NCI-H2029 treated with DMSO at 0.1 percent for 48 hours (cell line): ENCODE measurements at places on chromosomes 2 and 18.
A peak's percentile ranks its signal among the peaks of the same experiment; 100 is the strongest.

GRCh38 chr2:165660361-165660760, 133.7 kb downstream of the GALNT3 start:
- DNase-seq, result no peak

DNA sequence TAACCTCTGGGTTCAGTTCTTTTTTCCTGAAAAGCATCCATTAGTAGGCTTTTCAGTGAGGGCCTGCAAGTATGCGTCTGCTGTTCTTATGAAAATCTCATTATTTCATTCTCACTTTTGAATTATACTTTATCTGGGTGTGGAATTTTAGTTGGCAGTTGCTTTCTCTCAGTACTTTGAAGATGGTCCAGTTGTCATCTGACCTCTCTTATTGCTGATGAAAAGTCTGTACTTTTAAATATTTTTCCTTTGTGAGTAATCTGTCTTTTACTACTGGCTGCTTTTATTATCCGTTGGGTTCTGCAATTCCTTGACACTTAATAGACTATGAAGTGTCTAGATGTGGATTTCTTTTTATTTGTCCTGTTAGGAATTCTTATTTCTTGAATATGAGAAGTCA, 307.8 kb downstream of the CYP26B1 start:
- DNase-seq, result no peak

- DNase-seq, result no peak
Observed at GRCh38 chr2:136653861-136654260, 111.5 kb upstream of the THSD7B start.

GRCh38 chr2:128284037-128284441, 34.6 kb downstream of the HS6ST1 start:
- DNase-seq, result no peak

DNA sequence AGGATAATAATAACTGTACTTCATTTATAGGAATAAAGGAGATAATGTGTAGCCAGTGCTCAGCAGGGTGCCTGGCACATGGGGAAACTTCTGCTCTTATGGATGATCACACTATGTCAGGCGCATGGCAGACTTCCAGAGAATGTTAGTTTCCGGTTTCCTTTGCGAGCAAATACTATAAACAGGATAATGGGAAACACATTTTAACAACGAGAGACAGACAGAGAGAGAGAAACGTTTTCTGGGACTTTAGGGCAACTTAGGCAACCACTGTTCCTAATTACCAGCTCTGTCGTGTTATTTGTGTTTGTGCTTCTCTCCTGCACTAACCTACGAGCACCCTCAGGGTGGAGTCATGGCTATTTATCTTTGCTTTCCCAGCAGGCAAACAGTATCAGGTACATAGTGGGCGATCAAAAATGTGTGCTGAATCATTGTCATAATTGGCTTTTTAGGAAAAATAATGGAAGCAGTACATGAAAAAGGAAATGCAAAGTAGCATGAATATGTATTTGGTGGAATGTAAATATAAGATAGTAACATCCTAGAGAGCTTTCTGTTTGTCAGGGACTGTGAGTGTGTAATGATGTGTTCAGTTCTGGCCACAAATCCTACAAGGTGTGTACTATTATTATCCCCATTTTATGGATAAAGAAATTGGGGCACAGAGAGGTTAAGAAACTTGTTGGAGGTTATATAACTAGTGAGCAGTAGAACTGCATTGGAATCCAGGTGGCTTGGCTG, 36.8 kb upstream of the IGFBP2 start:
- peak; percentile 66 for DNase-seq

GRCh38 chr18:2857491-2858131, 10.8 kb downstream of the EMILIN2 start:
- no peak for DNase-seq

GRCh38 chr2:10777842-10778723, 34.5 kb downstream of the PDIA6 start:
- no peak for DNase-seq

GRCh38 chr18:10315522-10315921, 138.9 kb upstream of the APCDD1 start:
- no peak for DNase-seq

GRCh38 chr18:37272841-37273240, 292.8 kb downstream of the CELF4 start:
- DNase-seq, result no peak

DNA sequence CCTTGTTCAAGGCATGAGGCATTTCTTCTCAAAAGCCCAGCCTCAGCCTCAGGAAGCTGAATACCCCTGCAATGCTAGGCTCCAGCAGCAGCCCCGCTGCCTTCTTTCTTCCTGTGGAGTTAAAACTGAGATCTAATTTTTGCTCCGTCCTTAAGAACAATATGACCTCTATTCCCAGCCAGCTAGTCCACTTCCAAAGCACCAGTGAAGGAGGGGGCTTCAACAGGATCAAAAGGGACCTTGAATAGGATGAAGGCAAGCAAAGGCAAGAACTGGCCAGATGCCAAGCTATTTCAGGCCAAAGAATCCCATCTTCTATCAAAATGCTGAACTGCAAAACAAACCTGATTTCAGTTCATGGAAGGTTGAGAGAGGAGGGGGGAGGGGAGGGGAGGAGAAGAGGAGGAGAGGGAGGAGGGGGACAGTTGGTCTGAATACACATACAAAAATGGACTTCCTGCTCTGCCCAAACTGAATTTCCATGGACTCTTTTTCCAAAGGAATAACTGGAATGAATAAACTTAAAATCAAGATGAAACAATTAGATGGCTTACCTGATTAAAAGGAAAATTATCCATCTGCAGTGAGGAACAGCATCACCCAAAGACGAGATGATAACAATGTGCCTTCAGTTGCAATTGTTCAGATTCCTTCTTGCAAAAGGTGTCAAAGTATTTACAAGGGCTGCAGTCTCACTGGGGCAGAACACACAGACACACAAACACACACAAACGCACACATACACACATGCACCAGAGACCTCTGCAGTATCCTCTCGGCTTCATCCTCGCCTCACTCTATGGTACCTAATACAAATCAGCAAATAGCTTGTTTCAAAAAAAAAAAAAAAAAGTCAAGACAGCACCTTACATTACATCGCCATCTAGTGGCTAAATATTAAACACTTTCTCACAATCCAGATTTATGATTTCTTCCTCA, at the start of gene SCN1A:
Gene SCN1A (minus strand): TSS at position 804 of the 939 bp plus-strand sequence. CDS start 54,399 bp downstream, outside the sequence.
- DNase-seq, result peak; percentile 66

GRCh38 chr2:20451000-20451290, 4.1 kb downstream of the RHOB start:
- DNase-seq, result no peak

- no peak for DNase-seq
Observed at GRCh38 chr2:106223347-106223746, 29.2 kb upstream of the UXS1 start.
